ENCODE measurements at places on chromosomes 2 and 18.

GRCh38 chr2:205405752-205406151, 276.5 kb upstream of the NRP2 start:
- no peak for DNase-seq

DNA sequence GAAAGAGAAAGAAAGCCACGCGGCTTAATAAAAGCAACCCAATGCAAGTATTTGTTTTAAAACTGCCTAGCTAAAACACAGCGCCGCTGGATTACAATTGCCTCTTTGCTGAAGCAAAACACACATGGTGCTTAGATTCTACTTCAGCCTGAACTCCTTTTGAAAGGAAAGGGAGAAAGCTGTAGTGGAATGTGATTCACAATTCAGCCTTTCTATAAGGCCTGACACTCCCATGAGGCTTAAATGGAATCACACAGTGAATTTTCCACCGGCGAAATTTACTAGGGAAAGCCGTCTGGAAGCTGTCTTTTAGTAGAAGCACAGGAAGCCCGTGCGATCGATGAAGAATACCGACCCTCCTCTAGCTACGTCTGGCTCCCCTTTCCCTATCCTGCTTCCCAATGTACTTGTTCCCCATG, 348.0 kb downstream of the DLGAP1 start:
- DNase-seq = no peak

- DNase-seq = no peak
Observed at GRCh38 chr2:208036357-208036756, 11.0 kb upstream of the PLEKHM3 start.

DNA sequence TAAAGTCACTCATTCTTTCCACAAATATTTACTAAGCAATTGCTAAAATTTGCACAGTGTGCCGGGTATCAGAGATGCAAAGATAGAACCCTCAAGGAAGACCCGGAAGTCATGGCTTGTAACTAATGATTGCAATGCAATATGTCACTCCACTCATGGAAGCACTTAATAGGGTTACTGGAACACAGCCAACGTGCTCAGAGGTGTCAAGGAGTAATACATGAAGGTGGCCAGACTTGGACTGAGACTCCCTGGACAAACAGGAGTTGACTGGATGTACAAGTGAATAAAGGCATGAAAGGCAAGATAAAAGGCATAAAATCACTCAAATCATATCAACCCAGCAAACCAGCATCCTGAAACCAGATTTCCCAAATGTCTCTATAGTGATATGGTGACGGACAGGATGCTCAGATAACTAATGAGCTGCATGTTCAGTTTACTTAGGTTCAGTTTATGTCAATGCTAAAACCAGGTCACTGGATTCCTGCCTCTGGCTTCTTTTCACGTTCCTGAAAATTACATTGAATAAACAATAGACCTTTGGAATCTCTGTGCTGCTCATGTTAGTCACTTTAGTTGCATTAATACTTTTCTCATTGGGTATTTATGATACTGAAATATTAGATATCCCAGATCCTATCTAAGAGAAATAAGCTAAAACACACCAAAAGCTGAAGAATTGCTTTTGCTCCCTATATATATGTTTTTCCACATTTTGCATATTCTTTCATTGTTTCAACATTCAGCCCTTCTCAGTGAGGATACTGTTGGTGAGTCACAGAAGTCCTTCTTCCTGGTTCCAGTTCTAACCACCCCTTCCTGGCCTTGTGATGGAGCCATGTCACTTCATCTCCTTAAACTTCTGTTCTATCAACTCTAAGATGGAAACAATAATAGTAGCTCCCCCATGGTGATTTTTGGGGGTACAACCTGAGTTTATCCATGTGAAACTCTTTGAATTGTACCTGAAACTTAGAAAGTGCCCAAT, 688.9 kb upstream of the ID2 start:
- no peak for DNase-seq

Data from NCI-H526 (cell line).